Neural progenitor cell (in vitro differentiated cells): ENCODE measurements at places on chromosomes 6 and 20. TPM values are rescaled to one million over a fixed set of nuclear protein-coding genes. Genes with fewer than 3 reads are reported as not detected.
A peak's percentile ranks its signal among the peaks of the same experiment; 100 is the strongest.

DOK5 gene
- total RNA-seq, result 3.0 and 3.1 TPM in 2 replicates

OOEP gene
- total RNA-seq, result not detected in 2 replicates

CASS4 gene
- 0.09 TPM in 1 of 2 replicates, not detected in the other for total RNA-seq

CCDC167 gene
- 30.4 and 56.5 TPM in 2 replicates for total RNA-seq

SAPCD1 gene
- 10.1 and 11.9 TPM in 2 replicates for total RNA-seq

DNA sequence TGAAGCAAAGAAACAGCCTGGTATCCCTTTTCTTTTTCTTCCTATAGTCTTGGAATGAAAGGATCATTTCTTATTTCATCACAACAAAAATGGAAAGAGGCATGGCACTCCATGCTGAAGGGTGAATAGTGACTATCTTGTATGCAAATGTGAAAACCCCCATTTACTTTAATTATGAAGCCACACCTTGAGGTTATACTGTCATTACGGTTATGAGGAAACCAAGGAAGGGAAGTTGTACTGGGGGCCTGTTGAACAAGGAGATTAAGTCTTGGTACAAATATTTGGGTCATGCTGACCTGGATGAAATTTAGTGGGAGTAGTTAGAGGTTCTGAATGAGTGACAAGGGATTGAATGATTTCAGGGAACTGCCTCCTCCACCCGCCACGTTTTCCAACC, 8.7 kb upstream of the STXBP5 start:
- no peak for DNase-seq
- no peaks in the 10 kb centered on the region for H3K4me1 ChIP-seq
- H3K27ac ChIP-seq, result no peak overlapping the region
- no peaks in the 10 kb centered on the region for H3K36me3 ChIP-seq
- no peak overlapping the region for H3K4me3 ChIP-seq
- H3K27me3 ChIP-seq, result no peaks in the 10 kb centered on the region

- no peak overlapping the region for H3K4me3 ChIP-seq
- H3K4me1 ChIP-seq, result no peaks in the 10 kb centered on the region
- peak; percentile 28 for DNase-seq
- no peaks in the 10 kb centered on the region for H3K27me3 ChIP-seq
- no peak overlapping the region for H3K27ac ChIP-seq
- H3K36me3 ChIP-seq, result no peaks in the 10 kb centered on the region
Observed at GRCh38 chr20:7926767-7927166, 13.5 kb downstream of the HAO1 start.

DNA sequence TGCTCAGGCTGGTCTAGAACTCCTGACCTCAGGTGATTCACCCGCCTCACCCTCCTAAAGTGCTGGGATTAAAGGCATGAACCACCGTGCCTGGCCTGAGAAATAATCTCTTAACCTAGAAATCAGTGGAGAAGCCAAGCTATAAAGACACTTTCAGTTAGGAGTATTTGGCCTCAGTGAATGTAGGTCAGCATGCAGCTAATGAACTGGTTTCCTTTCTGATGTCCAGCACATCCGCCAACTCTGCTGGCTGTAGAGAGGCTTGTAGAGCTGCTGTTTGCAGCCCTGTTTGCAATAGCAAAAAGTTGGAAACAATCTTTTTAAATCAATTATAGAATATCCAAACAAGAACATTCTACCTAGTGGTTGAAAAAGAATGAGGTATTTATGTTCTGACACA, 42.4 kb upstream of the ELOVL5 start:
- no peak overlapping the region for H3K27ac ChIP-seq
- H3K4me3 ChIP-seq, result no peak overlapping the region
- no peak for DNase-seq
- H3K27me3 ChIP-seq, result no peaks in the 10 kb centered on the region
- no peaks in the 10 kb centered on the region for H3K36me3 ChIP-seq

GRCh38 chr6:101477436-101477835, 83.9 kb downstream of the GRIK2 start:
- no peak for DNase-seq
- no peak overlapping the region for H3K4me3 ChIP-seq

DNA sequence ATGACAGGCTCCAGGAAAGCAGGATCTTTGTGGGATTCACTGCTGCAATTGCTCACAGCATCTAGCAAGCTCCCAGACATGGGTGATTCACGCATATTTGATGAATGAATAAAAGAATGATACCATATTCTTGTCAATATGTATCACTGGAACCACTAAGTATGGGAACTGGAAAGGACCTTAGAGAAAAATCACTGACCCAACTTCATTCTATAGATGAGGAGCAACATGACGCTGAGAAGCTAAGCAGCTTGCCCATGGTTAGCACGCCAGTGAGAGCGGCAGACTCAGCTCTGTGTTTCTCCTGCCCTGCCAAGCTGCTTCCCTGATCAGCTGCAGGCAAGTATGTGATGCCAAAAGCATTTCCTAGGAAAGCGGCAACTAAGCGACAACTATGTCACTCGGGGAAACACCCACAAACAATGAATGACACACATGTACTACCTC, 66.8 kb downstream of the PPP1R3G start:
- H3K27ac ChIP-seq, result no peak overlapping the region
- DNase-seq, result no peak
- no peak overlapping the region for H3K4me3 ChIP-seq
- H3K36me3 ChIP-seq, result no peaks in the 10 kb centered on the region
- H3K27me3 ChIP-seq, result no peaks in the 10 kb centered on the region

DNA sequence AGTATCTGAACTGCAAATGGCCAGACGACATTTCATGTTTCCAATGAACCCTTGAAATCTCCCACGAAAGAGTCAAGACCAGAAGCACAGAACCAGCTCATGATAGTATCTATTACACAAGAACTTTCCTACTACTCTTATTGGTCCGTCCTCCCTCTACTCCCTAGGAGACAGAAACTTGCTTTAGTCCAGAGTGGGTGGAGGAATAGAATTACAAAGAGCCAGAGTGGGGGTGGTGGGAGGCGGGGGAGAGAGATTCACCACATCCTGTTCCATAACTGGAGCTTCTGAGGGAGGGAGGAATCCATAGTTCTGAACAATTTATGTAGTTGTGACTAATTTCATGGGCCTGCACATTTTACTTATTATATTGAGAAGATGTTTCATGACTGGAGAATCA, 18.5 kb upstream of the WFDC10A start:
- H3K27ac ChIP-seq, result no peak overlapping the region
- no peaks in the 10 kb centered on the region for H3K4me1 ChIP-seq
- DNase-seq, result no peak
- no peaks in the 10 kb centered on the region for H3K27me3 ChIP-seq
- H3K36me3 ChIP-seq, result no peaks in the 10 kb centered on the region
- H3K4me3 ChIP-seq, result no peak overlapping the region

GRCh38 chr20:16261733-16262273, 311.4 kb downstream of the KIF16B start:
- H3K27ac ChIP-seq, result no peak overlapping the region
- H3K4me1 ChIP-seq, result no peaks in the 10 kb centered on the region
- DNase-seq, result no peak
- no peak overlapping the region for H3K4me3 ChIP-seq

- H3K27ac ChIP-seq, result no peak overlapping the region
- H3K27me3 ChIP-seq, result no peaks in the 10 kb centered on the region
- peaks cover 15% of the 10 kb centered on the region for H3K4me1 ChIP-seq
- no peak overlapping the region for H3K4me3 ChIP-seq
Observed at GRCh38 chr6:144922120-144922722, 637.1 kb downstream of the UTRN start.

DNA sequence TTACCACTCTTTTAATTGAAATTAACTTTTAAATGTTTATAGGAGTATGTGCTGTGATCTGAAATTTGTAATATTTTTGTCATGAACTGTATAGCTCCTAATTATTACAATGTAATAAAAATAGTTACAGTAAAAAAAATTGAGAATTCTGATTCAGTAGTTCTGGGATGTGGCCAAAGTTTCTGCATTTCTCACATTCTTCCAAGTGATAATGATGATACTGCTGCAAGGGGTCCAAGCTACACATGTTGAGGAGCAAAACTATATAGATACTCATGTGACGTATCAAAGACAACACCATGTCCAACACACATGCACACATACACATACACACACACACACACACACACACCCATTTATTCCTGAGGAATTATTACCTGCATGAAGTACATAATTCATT, 71.0 kb upstream of the FAM83B start:
- no peaks in the 10 kb centered on the region for H3K27me3 ChIP-seq
- H3K4me1 ChIP-seq, result peaks cover 8% of the 10 kb centered on the region
- no peak overlapping the region for H3K4me3 ChIP-seq
- DNase-seq, result no peak

DNA sequence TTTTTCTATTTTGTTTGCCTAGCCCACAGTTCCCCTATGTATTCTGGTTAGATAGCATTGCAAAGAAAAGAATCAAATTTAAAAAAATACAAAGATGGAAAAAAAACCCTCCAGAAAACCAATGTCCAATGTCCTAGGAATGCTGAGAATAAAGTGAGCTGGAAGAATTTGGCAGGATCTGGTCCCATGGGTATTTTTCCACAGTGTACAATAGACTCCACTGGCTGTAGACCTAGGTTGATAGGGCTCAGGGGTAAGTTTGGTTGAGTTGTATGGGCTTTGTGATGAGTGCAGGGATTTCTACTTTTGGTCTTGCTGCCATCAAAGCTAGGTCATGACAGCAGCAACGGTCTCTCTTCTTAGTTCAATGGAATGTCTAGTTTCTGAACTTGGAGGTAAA, 41.5 kb downstream of the SLC22A2 start:
- no peak for DNase-seq
- no peaks in the 10 kb centered on the region for H3K27me3 ChIP-seq
- H3K36me3 ChIP-seq, result no peaks in the 10 kb centered on the region
- H3K27ac ChIP-seq, result no peak overlapping the region

GRCh38 chr6:39765508-39766065, 26.6 kb upstream of the DAAM2 start:
- no peaks in the 10 kb centered on the region for H3K4me1 ChIP-seq
- no peak overlapping the region for H3K27ac ChIP-seq
- H3K36me3 ChIP-seq, result no peaks in the 10 kb centered on the region
- H3K27me3 ChIP-seq, result no peaks in the 10 kb centered on the region
- no peak overlapping the region for H3K4me3 ChIP-seq
- DNase-seq, result no peak

DNA sequence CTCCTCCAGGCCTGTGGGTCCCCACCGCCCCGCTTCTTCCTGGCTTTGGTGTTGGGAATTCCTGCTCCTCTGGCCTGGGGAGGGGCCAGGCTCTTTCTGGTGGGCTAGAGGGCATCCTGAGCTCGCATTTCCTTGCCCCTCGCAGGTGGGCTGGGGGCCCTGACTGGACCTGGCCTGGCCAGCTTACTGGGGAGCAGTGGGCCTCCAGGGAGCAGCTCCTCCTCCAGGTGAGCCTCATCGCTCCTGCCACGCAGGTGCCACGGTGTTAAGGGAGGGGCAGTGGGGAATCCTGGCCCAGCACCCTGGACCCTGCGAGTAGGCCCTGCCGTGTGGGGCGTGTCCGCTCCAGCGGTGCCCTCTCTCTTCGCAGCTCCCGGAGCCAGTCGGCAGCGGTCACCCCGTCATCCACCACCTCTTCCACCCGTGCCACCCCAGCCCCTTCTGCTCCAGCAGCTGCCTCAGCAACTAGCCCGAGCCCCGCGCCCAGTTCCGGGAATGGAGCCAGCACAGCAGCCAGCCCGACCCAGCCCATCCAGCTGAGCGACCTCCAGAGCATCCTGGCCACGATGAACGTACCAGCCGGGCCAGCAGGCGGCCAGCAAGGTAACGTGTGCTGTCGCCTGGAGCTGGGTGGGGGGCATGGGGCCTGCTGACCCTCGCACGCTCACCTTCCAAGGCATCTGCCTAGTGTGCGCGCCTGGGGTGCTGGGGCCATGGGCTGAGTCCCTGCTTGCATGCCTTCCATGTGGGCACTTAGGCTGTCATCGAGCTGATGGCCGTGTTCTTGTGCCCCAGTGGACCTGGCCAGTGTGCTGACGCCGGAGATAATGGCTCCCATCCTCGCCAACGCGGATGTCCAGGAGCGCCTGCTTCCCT, 4.7 kb downstream of the ADRM1 start:
- no peaks in the 10 kb centered on the region for H3K36me3 ChIP-seq
- H3K4me3 ChIP-seq, result no peak overlapping the region
- peaks cover 7% of the 10 kb centered on the region for H3K4me1 ChIP-seq
- no peaks in the 10 kb centered on the region for H3K27me3 ChIP-seq

DNA sequence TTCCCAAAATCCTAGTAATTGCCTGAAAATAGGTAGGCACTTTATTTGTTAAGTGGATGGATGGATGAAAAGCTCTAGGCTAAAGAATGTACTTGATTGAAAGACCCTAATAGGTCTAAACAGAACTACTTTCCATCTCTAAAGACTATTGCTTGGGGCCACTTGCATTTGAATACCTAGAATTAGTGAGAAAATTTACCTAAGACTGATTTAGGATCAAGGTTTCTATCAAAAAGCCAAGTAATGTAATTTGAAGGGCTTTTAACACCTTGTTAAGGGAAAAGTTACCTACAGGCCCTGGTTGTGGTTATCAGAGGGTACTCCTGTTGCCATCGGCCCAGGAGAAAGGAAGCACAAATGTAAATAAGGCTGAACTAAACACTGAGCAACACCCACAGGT, 580.7 kb downstream of the LMBRD1 start:
- DNase-seq, result no peak
- no peak overlapping the region for H3K4me3 ChIP-seq
- no peaks in the 10 kb centered on the region for H3K27me3 ChIP-seq
- no peaks in the 10 kb centered on the region for H3K36me3 ChIP-seq

DNA sequence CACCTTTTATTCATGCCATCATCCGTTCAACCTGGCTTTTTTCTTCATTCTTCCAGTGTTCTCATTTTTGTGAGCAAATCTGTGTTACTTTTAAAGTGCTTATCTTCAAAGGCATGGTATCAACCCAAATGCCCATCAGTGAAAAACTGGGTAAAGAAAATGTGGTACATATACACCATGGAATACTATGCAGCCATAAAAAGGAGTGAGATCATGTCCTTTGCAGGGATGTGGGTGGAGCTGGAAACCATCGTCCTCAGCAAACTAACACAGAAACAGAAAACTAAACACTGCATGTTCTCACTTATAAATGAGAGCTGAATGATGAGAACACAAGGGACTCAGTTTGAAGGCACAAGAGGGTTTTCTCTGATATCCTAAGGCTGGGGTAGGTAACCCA, 130.3 kb downstream of the CCDC170 start:
- H3K27ac ChIP-seq, result no peak overlapping the region
- no peak for DNase-seq
- H3K27me3 ChIP-seq, result no peaks in the 10 kb centered on the region
- H3K4me1 ChIP-seq, result no peaks in the 10 kb centered on the region
- no peaks in the 10 kb centered on the region for H3K36me3 ChIP-seq
- H3K4me3 ChIP-seq, result no peak overlapping the region

GRCh38 chr6:119280668-119281067, 68.9 kb downstream of the MAN1A1 start:
- no peak for DNase-seq
- no peaks in the 10 kb centered on the region for H3K27me3 ChIP-seq
- H3K27ac ChIP-seq, result no peak overlapping the region
- H3K4me3 ChIP-seq, result no peak overlapping the region
- no peaks in the 10 kb centered on the region for H3K4me1 ChIP-seq

DNA sequence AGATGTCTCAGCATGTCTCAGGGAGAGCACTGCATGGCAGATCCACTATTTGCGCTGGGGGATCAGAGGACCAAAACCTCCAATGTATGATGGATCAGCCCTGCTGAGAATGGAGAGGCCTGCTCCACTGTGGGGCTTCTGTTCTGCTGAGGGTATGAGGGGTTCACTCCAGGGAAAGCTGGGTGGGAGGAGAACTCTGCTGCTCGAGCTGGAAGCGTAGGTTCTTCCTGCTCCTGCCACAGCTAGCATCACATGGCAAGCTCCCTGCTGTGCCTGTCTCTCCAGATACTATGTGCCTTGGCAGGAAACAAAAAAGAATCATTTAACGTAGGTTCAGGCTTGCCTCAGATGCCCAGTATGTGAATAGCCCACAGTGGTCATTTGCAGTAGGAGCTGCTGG, 105.8 kb downstream of the EPM2A start:
- no peaks in the 10 kb centered on the region for H3K27me3 ChIP-seq
- no peaks in the 10 kb centered on the region for H3K4me1 ChIP-seq

- H3K4me1 ChIP-seq, result peaks cover 7% of the 10 kb centered on the region
- no peak for DNase-seq
- no peaks in the 10 kb centered on the region for H3K36me3 ChIP-seq
Observed at GRCh38 chr20:4813863-4814695, 92.4 kb downstream of the PRND start.
